Cerebellar nuclear complex (tissue), 1 donor: ENCODE measurements at places on chromosomes 6 and 20.

DNA sequence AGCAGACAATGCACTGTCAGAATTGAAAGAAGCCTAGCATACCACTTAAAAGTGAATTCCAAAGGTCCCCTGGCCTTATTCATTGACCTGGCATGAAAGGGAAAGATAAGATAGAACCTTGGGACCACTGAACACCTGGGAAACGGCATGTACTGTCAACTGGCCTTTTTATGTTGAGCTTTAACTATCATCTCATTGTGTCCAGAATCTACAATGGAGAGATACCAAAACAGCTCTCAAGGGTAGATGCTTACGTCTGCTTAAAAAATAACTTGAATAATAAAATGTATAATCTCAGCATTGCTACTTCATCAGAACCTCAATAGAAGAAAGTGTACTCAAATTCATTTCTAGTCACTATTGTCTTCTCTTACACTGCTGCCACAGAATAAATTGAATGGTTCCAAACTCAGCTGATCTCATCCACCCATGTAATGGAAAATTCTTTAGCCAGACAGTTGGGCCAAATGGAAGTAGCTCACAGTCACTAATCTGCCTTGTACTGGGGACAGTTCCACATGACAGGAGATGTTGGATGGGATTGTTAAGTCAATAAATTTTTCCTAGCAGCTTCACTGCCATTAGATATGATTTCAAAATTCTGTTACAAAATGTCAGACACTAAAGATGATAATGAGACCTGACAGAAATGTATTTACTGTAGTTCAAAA is 93.8 kb downstream of the MLIP start:
- DNase-seq, result no peak

GRCh38 chr6:8027965-8028651 is 36.1 kb downstream of the BLOC1S5 start:
- no peak for DNase-seq

- no peak for DNase-seq
These were observed 158.3 kb upstream of the CST7 start for GRCh38 chr20:24790746-24791283.

DNA sequence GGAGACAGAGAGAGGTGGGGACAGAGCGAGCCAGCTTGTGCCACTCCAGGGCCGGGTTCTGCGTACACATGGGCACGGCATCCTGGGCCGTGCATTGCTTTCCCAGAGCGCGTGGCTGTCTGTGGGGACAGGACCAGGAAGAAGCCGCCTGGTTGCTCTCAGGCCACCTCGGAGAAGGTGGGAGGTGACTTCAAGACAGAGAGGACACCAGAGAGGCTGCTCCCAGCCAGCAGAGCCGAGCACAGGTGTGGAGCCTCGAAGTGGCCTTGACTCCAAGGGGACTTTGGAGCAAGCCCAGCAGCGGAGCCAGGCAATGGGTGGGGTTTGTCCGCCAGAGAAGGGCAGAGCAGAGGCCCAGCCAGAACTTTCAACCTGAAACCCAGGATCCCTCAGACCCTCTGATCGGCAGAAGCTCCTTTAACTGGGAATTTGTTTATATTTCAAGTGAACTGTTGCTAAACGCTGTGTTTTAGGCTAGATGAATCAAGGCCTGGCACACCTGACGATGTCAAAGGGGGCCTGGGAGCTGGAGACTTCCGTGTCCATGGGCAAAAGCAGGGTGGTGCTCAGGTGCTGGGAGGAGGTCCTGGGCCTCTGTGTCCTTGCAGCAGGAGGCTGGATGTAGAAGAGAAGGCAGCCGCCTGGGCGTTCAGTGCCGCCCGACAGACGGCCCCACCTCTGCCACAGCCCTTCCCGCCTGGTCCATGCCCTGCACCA is 262.1 kb downstream of the DLL1 start:
- no peak for DNase-seq

DNA sequence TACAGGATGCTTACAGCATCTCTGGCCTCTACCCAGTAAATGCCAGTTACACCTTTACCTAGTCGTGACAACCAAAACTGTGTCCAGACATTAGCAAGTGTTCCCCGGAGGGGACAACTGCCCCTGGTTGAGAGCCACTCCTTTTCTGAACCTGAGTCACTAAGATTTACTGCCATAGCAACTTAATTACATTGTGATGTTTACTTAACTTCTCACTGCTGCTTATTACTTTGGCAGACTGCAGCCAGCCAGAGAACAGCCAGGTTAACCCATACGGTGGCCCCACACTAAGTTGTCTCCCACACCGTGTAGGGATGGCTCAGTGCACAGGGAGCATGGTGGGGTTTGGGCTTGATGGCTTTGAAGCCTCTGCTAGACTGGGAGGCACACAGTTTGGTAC is 204.7 kb upstream of the SULF2 start:
- no peak for DNase-seq

DNA sequence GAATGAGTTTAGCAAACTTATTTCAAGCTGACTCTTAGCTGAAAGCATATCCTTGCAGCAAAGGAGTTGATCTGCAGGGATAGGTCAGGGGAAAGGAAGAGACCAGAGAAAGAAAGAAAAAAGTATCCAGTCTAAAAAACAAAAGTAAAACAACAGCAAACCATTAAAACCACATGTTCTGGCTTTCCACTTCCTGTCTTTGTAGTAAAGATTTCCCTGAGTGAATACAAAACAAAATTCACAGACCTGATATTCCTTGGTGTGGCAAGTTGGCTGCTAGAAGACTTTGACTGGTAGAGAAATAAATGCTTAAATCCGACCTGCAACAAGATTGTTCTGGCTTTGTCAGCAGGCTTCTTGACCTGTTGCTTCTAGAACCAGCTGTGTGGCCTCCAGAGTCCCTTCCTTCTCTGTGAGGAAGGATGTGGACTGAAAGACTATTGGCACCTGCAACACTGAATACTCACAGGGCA is 23.4 kb upstream of the MCM3 start:
- DNase-seq, result no peak

- no peak for DNase-seq
These were observed 97.4 kb upstream of the CNR1 start for GRCh38 chr6:88263591-88263990.

DNA sequence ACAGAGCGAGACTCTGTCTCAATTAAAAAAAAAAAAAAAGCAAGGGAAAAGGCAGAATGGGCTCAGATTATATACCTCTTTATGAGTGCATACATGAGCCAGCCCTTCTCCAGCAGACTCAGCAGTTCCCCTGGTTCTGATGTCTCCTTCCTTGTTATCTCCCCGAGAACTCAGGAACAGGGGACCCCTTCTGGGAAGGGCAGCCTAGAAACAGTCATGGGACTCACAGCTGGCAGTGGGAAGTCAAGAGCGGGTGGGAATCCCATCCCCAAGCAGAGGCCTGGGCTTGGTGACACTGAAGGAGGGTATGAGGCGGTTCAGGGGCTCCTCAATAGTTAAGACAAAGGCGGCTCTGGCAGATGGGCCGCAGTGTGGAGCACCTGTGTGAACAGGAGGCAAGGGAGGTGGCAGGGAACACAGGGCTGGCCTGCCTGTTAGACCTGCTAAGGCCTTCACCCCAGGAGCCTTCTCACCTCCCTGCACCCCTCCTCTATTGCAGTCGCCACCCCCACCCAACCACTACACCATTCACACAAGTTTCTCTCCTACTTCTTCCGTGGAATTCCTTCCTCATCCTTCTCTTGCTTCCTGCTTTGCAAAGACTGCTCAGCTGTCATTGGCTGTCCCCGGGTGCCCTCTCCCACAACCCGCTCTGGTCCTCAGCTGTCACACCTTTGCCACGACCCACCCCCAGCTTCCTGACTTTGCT is 29.7 kb upstream of the MDFI start:
- DNase-seq, result no peak

DNA sequence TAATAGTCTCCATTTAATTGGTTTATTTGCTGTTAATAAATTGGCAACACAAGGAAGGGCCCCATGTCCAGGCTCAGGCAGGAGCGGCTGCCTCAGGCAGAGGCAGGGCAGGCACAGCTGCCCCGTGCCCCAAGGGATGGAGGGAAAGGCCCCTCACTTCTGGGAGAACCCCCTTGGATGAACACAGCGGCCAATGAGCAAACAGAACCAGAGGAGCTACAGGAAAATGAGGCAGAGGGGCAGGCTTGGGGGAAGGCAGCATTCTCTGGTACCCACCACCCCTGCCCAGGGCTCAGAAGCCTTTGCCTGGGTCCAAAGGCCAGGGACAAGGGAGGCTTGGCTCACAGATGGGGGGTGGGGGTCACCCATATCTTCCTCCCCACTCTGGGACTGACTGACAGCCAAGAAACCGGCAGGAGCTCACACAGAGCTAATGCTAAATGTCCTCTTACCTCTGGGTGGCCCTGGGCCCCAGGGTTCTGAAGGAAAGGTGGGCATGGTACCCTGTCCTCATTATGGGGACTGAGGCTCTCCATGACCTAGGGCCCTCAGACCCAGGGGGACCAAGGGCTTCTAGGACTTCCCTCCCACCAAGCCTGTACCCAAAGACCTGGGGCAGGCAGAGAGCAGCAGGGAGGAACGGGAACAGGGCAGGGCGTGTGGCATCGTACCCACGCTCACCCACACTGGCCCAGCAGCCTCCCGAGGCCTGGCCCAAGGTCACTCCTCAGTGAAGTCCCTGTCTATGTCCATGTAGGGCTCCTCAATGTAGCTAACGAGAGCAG is 47.0 kb downstream of the MYH7B start:
- DNase-seq, result no peak
